Activated T-helper 2 cell treated with anti-CD3 and anti-CD28 coated beads, Interferon-gamma antibody, Interleukin-2, Interleukin-4, amounts not matched to agents 10 μg/mL and 5 μg/mL and 100 μg/mL, durations not matched to agents 14 hours and 24 hours and 36 hours (primary cell): ENCODE measurements at places on chromosomes 6 and 20. TPM values are rescaled to one million over a fixed set of nuclear protein-coding genes. Genes with fewer than 3 reads are reported as not detected.
A peak's percentile ranks its signal among the peaks of the same experiment; 100 is the strongest.

ZKSCAN4 gene
- 4.6 and 5.0 TPM in 2 replicates for total RNA-seq

BTBD9 gene
- 12.7 and 15.2 TPM in 2 replicates for total RNA-seq

CRISP2 gene
- not detected in 2 replicates for total RNA-seq

TXLNB gene
- 0.05 TPM in 1 of 2 replicates, not detected in the other for total RNA-seq

SYNDIG1 gene
- total RNA-seq: not detected in 2 replicates

MAP7 gene
- total RNA-seq: 0.94 and 1.2 TPM in 2 replicates

GDAP1L1 gene
- not detected in 2 replicates for total RNA-seq

ARMH2 gene
- total RNA-seq: not detected in 2 replicates

NOX3 gene
- not detected in 2 replicates for total RNA-seq

PCMT1 gene
- total RNA-seq: 112 TPM in 2 replicates

DNA sequence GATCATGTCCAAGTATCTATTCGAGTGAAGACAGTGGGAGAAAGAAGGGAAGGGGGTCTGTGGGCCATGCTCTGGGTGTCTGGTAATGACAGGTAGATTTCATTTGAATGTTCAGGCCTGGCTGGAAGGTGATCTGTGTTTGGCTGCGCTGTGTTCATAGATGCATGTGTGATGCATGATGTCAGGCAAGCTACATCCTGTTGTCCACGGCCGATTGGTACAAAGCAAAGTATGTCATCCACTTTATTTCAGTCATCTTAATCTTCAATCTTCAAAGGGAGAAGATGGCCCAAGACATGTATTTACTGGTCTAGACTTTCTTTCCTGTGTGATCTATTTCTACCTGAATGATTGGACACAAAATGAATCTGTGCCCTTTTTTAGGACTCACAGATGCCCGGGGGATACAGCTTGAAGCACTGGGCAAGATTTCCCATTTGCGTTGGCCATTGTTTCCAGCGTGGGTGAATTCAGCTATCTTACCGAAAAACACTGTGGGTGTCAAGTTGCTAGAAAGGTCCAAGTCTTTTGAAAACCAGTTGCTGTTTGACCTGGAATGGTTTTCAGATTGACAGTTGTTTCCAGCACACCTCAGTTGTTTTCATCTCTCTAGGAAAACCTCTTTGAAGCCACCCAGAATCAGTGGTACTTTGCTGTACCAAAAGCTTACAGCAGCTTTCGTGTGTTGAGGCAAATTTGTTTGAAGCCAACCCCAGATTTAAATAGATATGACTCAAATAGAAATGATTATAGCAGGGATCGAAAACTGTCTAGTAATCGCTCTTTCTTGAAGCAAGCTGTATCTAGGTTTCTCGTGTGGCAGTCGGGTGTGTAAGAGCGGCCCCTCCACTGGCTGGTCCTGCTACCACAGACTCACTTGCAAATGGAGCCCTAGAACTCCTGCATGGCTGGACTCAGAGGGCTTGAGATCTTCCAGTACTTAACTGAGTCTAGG, 27.2 kb downstream of the DUSP22 start:
- DNase-seq: no peak
- no peak overlapping the region for H3K27ac ChIP-seq
- peaks cover 19% of the 10 kb centered on the region for H3K4me1 ChIP-seq
- H3K27me3 ChIP-seq: no peaks in the 10 kb centered on the region
- H3K4me3 ChIP-seq: no peak overlapping the region
- H3K36me3 ChIP-seq: peaks cover 15% of the 10 kb centered on the region

DNA sequence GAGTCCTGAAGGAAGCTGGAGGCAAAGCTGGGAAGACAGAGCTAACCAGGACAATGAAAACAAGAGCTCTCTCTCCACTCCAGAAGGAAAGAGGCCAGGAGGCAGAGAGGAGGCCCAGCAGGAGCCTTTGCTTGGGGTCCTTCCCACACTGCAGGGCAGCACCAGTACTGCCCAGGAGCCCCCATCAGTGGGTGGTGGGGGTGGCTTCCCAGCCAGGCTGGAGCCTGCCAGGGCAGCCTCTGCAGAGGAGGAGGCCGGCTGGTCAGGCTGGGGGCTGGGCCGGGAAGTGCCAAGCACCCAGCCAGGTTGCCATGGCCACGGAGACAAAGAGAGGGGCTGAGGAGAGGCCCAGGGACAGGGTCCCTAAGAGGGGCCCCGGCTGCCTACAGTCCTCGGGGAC, 33.4 kb downstream of the PREX1 start:
- DNase-seq: no peak
- H3K27me3 ChIP-seq: peaks cover 3% of the 10 kb centered on the region
- no peak overlapping the region for H3K4me3 ChIP-seq
- no peak overlapping the region for H3K27ac ChIP-seq
- H3K4me1 ChIP-seq: peaks cover 22% of the 10 kb centered on the region

- no peak for DNase-seq
- H3K27ac ChIP-seq: no peak overlapping the region
- H3K4me1 ChIP-seq: no peaks in the 10 kb centered on the region
- no peaks in the 10 kb centered on the region for H3K36me3 ChIP-seq
- no peak overlapping the region for H3K4me3 ChIP-seq
Measured at GRCh38 chr20:6756693-6757595, 10.5 kb upstream of the BMP2 start.

GRCh38 chr6:116697480-116697879, 16.5 kb downstream of the KPNA5 start:
- DNase-seq: no peak
- no peak overlapping the region for H3K27ac ChIP-seq
- H3K4me3 ChIP-seq: no peak overlapping the region

DNA sequence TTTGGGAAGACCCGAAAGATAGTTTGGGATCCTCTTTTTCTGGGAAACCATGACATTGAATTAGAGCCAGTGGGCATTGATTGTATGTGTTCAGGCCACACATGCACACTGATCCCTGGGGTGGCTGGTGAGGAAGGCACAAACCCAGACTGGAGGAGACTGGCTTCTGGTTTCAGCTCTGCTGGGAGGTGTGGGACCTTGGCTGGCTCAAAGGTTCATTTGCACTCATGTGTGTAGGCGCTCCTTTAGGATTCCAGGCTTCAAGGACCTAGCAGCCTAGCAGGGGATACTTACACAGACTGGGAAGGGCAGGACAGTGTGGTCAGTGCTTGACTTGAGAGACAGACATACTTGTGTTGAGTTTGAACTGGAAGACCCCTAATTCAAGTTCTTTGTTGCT, 7.2 kb downstream of the RIN2 start:
- H3K27me3 ChIP-seq: peaks cover 9% of the 10 kb centered on the region
- H3K27ac ChIP-seq: no peak overlapping the region
- no peak overlapping the region for H3K4me3 ChIP-seq
- H3K36me3 ChIP-seq: no peaks in the 10 kb centered on the region
- no peak for DNase-seq

DNA sequence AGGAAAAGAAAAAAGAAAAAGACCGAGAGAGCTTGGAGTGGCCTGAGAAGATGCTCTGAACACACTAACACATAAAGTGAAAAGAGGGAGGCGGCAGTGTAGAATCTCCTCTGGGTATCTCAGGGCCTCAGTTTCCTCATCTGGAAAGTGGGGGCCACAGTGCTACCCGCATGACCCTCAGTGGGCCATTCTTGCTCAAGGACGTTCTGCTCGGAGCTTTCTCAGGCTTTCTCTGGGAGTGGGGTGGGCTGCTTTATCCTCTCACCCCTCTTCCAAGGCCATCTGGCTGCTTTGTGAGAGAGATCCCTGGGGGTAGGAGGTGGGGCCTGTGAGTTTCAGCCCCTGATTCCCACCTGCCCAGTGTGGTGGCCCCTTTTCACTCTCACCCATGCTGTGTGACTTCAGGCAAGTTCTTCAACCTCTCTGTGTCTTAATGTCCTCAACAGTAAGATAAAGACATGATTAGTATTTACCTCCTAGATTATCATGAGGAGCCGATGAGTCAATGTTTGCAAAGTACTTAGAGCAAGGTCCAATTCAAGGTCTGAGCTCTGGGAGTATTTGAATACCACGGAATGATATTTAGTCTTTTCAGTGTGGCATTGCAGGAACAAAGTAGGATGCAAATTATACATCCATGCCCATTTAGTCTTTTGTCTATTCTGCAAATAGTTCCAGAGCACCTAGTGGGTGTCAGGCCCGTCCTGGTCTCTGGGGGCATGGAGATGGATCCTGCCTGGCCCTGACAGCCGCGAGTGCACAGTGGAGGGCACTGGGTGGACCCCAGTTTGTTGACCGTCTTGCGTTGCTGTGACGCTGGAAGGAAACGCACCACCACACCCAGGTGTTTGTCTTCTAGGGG, 34.3 kb downstream of the SRC start:
- H3K4me3 ChIP-seq: no peak overlapping the region
- no peak overlapping the region for H3K27ac ChIP-seq
- H3K4me1 ChIP-seq: peaks cover 9% of the 10 kb centered on the region
- DNase-seq: no peak
- no peaks in the 10 kb centered on the region for H3K36me3 ChIP-seq

DNA sequence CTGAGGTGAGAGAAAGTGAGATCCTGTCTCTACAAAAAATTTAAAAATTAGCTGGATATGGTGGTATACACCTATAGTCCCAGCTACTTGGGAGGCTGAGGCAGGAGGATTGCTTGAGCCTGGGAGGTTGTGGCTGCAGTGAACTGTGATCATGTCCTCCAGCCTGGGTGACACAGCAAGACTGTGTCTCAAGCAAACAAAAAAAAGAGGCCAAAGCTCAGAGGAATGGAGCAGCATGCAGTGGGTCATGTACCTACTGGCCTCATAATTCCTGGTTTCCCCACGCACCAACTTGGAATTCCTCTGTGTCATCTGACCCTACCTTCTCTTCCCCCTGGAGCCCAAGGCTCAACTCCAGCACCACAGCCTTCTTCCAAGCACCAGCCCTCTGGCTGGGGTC, 15.1 kb upstream of the PLEKHG1 start:
- H3K4me1 ChIP-seq: no peaks in the 10 kb centered on the region
- H3K27ac ChIP-seq: no peak overlapping the region
- no peak for DNase-seq

DNA sequence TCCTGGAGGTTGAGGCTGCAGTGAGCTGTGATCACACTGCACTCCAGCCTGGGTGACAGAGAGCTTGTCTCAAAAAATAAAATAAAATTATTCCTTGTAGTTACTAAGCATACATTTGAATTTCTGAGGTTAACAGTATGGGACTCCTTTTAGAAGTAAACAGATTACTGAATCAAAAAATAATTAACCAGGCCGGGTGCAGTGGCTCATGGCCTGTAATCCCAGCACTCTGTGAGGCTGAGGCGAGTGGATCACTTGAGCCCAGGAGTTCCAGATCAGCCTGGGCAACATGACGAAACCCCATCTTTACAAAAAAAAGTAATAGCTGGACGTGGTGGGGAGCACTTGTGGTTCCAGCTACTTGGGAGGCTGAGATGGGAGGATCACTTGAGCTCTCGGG, 22.1 kb upstream of the EEF1A1 start:
- peaks cover 1% of the 10 kb centered on the region for H3K4me1 ChIP-seq
- no peak overlapping the region for H3K4me3 ChIP-seq
- H3K27ac ChIP-seq: no peak overlapping the region
- DNase-seq: no peak

DNA sequence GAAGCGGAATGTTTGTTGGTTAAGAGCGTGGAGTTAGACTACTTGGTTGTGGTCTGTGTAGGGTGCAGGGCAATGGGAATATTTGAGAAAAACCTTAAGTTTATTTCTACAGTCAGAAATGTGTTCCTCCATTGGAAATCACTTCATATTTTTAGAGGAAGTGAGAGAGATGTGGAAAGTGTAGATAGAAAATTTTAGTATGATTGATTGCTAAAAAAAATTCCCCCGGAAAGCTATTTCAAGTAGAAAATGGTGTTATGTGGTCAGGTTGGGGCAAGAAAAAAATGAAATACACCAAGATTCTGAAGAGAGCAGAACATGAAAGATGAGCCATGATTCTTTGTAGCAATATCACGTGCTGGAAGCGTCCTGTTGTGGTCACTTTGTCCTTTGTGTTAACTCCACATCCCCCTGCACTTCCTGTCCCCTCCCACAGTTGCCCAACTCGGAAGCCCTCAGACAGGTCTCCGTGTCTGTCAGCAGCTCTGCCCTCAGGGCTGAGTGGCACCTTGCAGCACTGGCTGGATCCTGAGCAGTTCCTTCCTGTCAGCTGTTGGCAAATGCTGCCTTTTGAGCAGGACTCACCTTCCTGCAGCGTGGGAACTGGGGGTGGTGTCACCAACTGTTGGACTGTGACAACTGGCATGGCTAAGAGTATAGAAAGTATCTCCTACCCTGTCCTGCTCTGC, 137.5 kb upstream of the SLC24A3 start:
- no peak overlapping the region for H3K27ac ChIP-seq
- H3K27me3 ChIP-seq: no peaks in the 10 kb centered on the region
- no peaks in the 10 kb centered on the region for H3K36me3 ChIP-seq

GRCh38 chr6:55058682-55059081, 115.6 kb upstream of the HCRTR2 start:
- no peaks in the 10 kb centered on the region for H3K27me3 ChIP-seq
- no peak for DNase-seq
- no peaks in the 10 kb centered on the region for H3K36me3 ChIP-seq
- no peak overlapping the region for H3K4me3 ChIP-seq
- H3K4me1 ChIP-seq: no peaks in the 10 kb centered on the region
- H3K27ac ChIP-seq: no peak overlapping the region

GRCh38 chr20:63738687-63739129, 868 bp upstream of the SLC2A4RG start:
- H3K4me3 ChIP-seq: peak overlapping the region; percentile 13
- no peak overlapping the region for H3K27ac ChIP-seq
- no peak for DNase-seq
- H3K36me3 ChIP-seq: peaks cover 27% of the 10 kb centered on the region
- peaks cover 17% of the 10 kb centered on the region for H3K4me1 ChIP-seq
- no peaks in the 10 kb centered on the region for H3K27me3 ChIP-seq

GRCh38 chr6:143236151-143236798, 175.6 kb downstream of the AIG1 start:
- no peak overlapping the region for H3K4me3 ChIP-seq
- H3K36me3 ChIP-seq: no peaks in the 10 kb centered on the region
- no peak overlapping the region for H3K27ac ChIP-seq
- no peaks in the 10 kb centered on the region for H3K27me3 ChIP-seq

- peak overlapping the region; percentile 63 for H3K4me3 ChIP-seq
- DNase-seq: no peak
- no peaks in the 10 kb centered on the region for H3K27me3 ChIP-seq
- peaks cover 18% of the 10 kb centered on the region for H3K36me3 ChIP-seq
- H3K27ac ChIP-seq: peak overlapping the region; percentile 20
Measured at GRCh38 chr6:27143474-27144026, 104.0 kb upstream of the PRSS16 start.

- no peak for DNase-seq
- no peaks in the 10 kb centered on the region for H3K36me3 ChIP-seq
- no peak overlapping the region for H3K4me3 ChIP-seq
- peaks cover 3% of the 10 kb centered on the region for H3K27me3 ChIP-seq
- H3K4me1 ChIP-seq: no peaks in the 10 kb centered on the region
Measured at GRCh38 chr20:58065508-58066361, 162.7 kb downstream of the ANKRD60 start.

DNA sequence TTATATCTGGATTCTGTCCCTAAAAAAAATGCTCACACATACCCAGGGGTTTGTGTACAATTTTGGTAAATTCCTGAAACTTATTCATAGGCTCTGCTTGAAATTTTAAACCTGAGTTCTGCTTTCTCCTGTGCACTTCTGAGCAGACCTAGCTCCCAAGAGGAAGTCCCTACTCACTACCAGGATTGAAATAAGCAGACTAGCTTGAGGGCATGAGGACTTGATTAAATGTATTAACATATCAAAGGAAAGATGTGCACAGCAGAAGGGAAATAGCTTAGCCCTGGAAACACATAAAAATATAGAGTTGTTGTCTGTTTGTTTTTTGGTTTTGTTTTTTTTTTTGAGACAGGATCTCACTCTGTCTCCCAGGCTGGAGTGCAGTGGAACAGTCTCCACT, 151.8 kb upstream of the PLCB4 start:
- no peaks in the 10 kb centered on the region for H3K36me3 ChIP-seq
- H3K27ac ChIP-seq: no peak overlapping the region
- no peak overlapping the region for H3K4me3 ChIP-seq

- no peak for DNase-seq
- peaks cover 55% of the 10 kb centered on the region for H3K36me3 ChIP-seq
- no peaks in the 10 kb centered on the region for H3K27me3 ChIP-seq
- no peaks in the 10 kb centered on the region for H3K4me1 ChIP-seq
- no peak overlapping the region for H3K4me3 ChIP-seq
- no peak overlapping the region for H3K27ac ChIP-seq
Measured at GRCh38 chr20:48659858-48660257, 167.9 kb downstream of the PREX1 start.
